Dermis blood vessel endothelial cell (primary cell): ENCODE measurements at places on chromosomes 12 and 14. TPM values are rescaled to one million over a fixed set of nuclear protein-coding genes. Genes with fewer than 3 reads are reported as not detected.

RIPK3 gene
- 4.7 and 5.8 TPM in 2 replicates for total RNA-seq

NTN4 gene
- 469 and 711 TPM in 2 replicates for total RNA-seq

GRCh38 chr12:99618657-99619056 is 28.9 kb upstream of the GARIN6 start:
- no peak for DNase-seq

KLRK1 gene
- not detected in 2 replicates for total RNA-seq

NRIP2 gene
- not detected in 2 replicates for total RNA-seq

GRCh38 chr12:3748620-3749019 is 4.3 kb downstream of the CRACR2A start:
- DNase-seq = no peak

GRCh38 chr12:109927622-109928021 is 27.5 kb downstream of the TCHP start:
- peak; percentile 74 for DNase-seq

DNA sequence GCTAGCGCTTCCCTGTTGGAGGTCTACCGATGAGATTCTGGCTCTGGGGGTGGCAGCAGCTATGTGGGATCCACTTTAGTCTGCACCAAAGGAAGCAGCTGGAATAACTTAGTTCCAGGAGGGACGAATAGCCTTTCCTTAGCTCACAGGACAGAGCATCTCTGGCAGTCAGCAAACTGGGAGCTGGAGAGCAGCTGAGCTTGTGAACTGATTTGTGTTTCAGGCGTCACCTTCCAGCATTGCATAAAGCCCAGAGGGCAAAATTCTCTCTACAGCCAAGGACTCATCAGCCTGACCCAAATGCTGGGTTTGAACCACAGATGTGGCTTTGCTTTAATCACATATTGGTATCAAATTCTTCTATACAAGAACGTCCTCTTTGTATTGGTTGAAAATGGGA is 81.9 kb upstream of the PELI2 start:
- DNase-seq = no peak

DNA sequence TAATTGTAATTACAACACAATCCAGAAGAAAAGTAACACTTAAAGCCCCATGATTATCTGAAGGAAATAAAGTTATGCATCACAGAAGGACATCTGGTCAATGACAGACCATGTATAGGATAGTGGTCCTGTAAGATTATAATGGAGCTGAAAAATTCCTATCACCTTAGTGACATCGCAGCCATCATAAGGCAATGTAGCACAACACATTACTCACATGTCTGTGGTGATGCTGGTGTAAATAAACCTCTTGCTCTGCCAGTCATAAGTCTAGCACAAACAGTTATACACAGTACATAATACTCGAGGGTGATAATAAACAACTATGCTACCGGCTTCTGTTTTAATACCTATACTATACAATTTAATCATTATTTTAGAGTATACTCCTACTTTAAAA is 11.2 kb downstream of the ATG2B start:
- no peak for DNase-seq

RNF10 gene
- 118 and 308 TPM in 2 replicates for total RNA-seq

DHRS7 gene
- 87.1 and 102 TPM in 2 replicates for total RNA-seq

- peak; percentile 86 for DNase-seq
Observed at GRCh38 chr12:1046727-1047126, 55.7 kb downstream of the ERC1 start.

CFAP251 gene
- 0.56 and 2.9 TPM in 2 replicates for total RNA-seq

DNA sequence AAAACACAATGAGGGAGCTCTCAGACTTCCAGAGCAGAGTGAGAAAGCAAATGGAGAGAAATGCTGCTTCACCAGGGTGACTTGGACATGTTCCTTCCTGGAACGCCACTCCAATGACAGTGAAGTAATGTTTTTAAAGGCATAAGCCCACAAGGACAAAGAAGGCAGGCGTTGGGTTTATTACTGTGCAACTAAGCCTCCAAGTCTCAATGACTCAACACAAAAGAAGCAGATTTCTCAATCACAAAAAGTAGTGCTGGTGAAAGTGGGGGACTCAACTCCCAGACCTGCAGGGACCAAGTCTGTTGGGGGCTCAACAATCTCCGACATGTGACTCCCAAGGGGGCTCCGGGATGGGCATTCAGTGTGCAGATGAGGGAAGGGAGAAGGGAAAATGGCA is 505.2 kb downstream of the BCL11B start:
- DNase-seq = no peak

- DNase-seq = no peak
Observed at GRCh38 chr12:123057513-123058265, 77.2 kb downstream of the ARL6IP4 start.

RAB2B gene
- 34.5 and 40.5 TPM in 2 replicates for total RNA-seq

PTCSC3 gene
- total RNA-seq = not detected in 2 replicates

C12orf50 gene
- not detected in 2 replicates for total RNA-seq

DNA sequence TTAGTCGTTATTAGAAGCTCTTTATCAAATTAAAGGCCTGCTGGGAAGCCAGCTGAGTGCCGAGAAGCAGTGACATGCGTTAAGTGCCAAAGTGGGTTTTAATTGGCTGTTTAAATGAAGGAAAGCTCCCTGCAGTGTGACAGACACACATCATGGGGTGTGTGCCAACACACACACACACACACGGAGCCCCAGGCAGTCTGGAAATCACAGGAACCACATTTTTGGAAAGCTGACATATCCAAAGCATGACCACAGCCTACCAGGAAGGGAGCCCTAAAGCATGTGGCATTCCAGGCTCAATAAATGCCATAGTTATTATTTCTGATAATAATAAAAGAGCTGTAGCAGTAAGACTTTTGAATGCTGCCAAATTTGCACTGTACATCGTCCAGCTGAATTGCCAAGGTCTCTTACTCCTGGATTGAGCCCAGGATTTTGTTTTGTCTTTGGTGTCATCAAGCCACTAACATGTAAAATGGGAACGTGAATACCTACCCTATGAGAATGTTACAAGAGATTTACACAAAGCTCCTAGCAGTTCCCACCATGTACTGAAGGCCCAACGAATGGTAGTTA is 135.1 kb downstream of the TMEM30B start:
- DNase-seq = peak; percentile 46

- DNase-seq = no peak
Observed at GRCh38 chr12:11500861-11501230, 105.5 kb upstream of the PRB2 start.

CCDC60 gene
- total RNA-seq = not detected in 2 replicates

DNA sequence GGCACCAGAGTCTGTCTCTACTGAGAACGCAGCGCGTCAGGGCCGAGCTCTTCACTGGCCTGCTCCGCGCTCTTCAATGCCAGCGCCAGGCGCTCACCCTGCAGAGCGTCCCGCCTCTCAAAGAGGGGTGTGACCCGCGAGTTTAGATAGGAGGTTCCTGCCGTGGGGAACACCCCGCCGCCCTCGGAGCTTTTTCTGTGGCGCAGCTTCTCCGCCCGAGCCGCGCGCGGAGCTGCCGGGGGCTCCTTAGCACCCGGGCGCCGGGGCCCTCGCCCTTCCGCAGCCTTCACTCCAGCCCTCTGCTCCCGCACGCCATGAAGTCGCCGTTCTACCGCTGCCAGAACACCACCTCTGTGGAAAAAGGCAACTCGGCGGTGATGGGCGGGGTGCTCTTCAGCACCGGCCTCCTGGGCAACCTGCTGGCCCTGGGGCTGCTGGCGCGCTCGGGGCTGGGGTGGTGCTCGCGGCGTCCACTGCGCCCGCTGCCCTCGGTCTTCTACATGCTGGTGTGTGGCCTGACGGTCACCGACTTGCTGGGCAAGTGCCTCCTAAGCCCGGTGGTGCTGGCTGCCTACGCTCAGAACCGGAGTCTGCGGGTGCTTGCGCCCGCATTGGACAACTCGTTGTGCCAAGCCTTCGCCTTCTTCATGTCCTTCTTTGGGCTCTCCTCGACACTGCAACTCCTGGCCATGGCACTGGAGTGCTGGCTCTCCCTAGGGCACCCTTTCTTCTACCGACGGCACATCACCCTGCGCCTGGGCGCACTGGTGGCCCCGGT is at the start of gene PTGDR:
Gene PTGDR (plus strand): TSS at position 198 of the 778 bp plus-strand sequence. CDS start 117 bp downstream, at position 315.
- DNase-seq = no peak

TMEM119 gene
- total RNA-seq = under 0.01 TPM in 1 of 2 replicates, not detected in the other

GRCh38 chr12:81468206-81468605 is 290.9 kb downstream of the PPFIA2 start:
- DNase-seq = no peak

DNA sequence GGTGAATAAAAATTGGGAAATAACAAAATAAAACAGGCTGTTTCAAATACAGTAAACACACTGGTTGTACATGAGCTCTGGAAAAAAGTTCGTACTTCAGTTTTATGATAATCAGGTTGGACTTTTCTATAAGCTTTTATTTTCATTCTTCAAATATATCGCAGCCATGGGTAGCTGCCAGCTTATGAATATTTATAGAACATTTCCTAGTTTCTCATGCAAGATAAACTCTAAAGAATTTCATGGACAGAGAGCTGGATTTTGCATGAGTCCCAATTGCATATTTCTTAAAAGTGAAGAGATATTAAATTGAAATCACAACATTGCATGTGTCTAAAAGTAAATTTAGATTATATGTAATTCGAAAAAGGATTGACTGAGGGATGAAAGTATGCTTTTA is 827.6 kb downstream of the SLC6A15 start:
- no peak for DNase-seq

DNA sequence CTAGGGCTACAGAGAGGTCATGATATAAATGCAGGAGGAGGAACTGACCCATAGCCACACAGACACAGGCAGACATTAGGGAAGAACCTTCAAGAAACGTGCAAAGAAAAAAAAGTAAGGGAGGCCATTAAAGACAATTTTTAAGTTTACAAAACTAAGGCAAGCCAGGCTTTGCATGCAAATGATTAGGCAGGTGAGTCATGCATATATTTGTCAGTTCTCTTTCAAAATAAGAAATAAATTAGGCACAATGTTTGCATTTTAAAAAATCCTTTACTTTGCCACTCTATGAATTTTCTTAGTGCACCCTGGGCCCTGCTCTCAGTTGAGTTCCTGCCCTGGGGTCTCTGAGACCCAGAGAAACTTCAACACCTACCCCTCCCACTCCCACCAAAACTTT is 75.0 kb downstream of the PRMT8 start:
- no peak for DNase-seq

PLEKHD1 gene
- under 0.01 TPM in 1 of 2 replicates, not detected in the other for total RNA-seq

- DNase-seq = no peak
Observed at GRCh38 chr12:109057376-109057775, 5.0 kb downstream of the USP30 start.

GRCh38 chr12:122974892-122975789 is at the start of gene OGFOD2:
OGFOD2 (plus strand) TSS chr12:122975244; CDS start chr12:122975252, 8 bp downstream.
- DNase-seq = peak; percentile 91

MYG1 gene
- total RNA-seq = 35.2 and 43.1 TPM in 2 replicates

TMEM229B gene
- 1.1 and 1.4 TPM in 2 replicates for total RNA-seq

GRCh38 chr12:46073321-46073720 is 82.9 kb upstream of the SCAF11 start:
- no peak for DNase-seq

MMP19 gene
- total RNA-seq = 0.68 and 1.1 TPM in 2 replicates

C1QL4 gene
- under 0.01 TPM in 1 of 2 replicates, not detected in the other for total RNA-seq

ZNF219 gene
- 5.1 and 7.0 TPM in 2 replicates for total RNA-seq

DNA sequence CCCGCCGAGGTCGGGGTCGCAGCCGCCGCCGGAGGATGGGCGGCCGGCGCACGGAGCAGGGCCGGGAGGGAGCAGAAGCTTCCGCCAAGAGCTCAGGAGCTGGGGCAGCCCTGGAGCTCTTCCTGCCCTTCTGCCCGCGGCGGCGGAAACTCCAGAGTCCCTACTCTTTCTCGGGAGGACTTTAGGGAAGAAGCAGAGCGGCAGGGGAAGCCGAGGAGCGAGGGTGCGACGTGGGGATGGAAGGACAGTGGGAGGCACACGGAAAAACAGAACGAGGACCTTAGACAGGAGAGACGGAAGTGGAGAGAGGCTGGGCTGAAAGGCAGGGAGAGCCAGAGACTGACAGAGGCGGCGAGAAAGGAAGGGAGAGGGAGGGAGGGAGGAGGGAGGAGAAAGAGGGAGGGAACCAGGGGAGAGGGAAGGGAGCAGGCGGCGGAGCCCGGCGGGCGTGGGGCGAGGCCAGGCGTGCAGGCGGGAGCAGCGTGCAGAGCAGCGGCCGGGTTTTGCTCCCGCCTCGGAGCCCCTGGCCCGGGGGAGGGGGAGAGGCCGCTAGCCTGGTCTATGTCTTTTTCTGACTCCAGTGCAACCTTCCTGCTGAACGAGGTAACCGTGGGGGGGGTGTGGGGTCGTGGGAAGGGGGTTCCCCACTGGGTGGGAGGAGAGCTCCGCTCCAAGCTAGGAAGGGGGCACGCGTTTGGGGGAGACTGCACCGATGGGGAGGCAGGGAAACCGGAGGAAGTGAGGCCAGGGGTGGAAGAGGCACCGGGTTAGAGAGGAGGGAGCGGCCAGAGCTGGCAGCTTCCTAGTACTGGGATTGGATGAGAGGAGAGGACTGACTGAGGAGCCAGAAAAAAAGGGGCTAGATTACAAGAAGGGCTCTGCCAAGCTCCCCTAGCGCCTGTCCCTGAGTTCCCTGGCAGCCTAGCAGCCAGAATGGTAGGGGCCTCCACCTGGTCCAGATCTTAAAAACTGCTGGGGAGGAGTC is 2.9 kb upstream of the CACNB3 start:
- DNase-seq = peak; percentile 55

DNA sequence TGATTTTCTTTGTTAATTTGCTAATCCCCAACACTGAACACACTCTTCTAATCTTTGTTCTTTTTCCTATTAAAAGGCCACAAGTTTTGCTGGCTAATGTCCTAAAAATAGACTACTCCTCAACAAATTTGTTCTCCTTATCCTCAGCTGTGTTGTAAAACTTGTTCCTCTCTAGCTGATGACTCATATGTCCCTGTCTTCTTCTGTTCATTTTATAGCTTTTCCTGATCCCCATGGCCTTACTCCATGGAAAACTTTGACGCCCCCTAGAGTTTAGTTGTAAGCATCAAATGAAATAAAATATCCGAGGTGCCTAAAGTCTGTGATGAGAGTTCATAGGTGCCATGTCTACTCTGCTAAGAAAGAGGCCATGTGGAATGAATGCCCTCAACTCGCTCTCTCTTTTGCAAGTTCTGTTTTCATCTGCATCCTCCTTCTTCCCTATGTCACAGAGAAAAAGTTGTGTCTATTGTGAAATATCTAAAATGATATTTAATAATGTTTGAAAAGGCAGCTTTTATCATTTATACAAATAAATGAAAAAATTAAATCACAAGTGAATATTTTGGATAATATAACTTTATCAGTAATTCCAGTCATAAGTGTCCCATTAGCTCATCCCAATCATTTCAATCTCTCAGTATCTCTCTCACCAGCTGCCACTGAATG is 237.9 kb downstream of the IPO8 start:
- peak; percentile 43 for DNase-seq

SALL2 gene
- total RNA-seq = 0.85 and 2.3 TPM in 2 replicates

DNA sequence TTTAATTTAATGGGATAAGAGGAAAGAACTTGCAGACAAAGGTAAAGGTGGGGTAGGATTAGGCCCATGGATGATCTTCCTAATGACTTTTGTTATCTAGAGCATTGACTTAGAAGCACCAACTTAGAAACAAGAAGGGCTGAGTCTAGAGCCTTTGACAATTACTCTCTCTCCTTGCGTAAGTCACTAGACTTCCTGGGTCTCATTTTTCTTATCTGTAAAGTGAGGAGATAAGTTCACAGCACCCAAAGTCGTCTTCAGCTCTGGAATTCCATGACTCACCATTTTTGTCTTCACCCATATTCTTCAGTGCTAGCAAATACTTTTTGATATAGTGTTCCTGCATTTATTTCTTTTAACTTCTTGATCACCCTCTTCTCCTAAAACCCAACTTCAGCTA is 75.7 kb downstream of the SSPN start:
- no peak for DNase-seq

- DNase-seq = no peak
Observed at GRCh38 chr12:67519484-67520433, 128.8 kb upstream of the DYRK2 start.

- no peak for DNase-seq
Observed at GRCh38 chr12:56517854-56518253, 3.8 kb upstream of the RBMS2 start.

LRRIQ1 gene
- 0.37 and 0.68 TPM in 2 replicates for total RNA-seq
